ENCODE measurements at places on chromosomes 7 and 10. TPM values are rescaled to one million over a fixed set of nuclear protein-coding genes. Genes with fewer than 3 reads are reported as not detected.

OR9A2 gene
- total RNA-seq: not detected

HUS1 gene
- 44.9 TPM for total RNA-seq

CDHR3 gene
- total RNA-seq: 16.1 TPM

CCM2 gene
- total RNA-seq: 38.1 TPM

ZP3 gene
- total RNA-seq: 0.53 TPM

MPP7 gene
- total RNA-seq: 4.1 TPM

CFAP58 gene
- 0.63 TPM for total RNA-seq

EPDR1 gene
- 7.8 TPM for total RNA-seq

PVRIG gene
- not detected for total RNA-seq

DCLRE1A gene
- total RNA-seq: 17.8 TPM

DNA sequence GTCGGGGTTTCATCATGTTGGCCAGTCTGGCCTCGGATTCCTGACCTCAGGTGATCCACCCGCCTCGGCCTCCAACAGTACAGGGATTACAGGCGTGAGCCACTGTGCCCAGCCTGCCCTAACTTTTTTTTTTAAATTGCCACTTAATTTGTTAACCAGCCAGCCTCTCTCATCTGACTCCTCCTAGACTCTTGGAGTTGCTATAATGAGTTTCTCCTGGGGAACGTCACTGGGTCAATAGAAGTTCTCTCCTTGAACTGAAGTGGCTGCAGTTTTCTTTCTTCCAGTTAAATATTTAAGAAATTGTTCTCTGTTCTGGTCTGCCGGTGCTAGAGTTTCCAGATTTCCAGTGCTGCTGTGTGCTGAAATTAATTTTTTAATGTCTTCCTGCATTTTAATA lies 27.6 kb downstream of the NEUROD6 start:
- no peak for DNase-seq

DNA sequence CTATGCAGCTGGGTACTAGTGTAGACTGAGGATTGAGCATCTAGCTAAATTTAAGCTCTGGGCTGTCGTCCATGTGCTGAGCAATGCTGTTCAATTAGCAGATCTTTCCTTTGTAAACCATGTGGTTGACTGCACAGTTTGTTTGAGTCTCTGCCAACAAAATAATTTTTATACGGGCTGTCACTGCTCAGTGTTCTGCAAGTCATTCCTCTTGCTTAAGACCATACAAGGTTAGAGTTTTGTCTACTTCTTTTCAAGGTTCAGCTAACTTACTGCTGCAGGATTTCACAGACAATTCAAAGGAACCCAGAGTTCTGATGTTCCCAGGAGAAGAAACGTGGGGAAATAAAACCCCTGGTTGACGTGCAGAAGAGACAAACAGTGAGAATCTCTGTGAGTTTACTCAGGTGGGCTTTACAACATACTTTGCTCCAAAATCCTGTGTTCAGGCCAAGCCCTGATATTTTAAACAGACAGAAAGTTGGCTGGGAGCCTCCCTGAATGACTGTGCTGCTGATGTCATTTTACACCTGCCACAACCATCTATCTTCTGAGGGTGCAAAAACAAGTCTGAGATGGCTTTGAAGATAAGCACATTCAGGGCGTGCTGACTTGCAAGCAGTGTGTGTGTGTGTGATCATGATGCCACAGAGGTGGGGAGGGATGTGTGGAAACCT lies 177.1 kb upstream of the SVIL start:
- DNase-seq: no peak

DNA sequence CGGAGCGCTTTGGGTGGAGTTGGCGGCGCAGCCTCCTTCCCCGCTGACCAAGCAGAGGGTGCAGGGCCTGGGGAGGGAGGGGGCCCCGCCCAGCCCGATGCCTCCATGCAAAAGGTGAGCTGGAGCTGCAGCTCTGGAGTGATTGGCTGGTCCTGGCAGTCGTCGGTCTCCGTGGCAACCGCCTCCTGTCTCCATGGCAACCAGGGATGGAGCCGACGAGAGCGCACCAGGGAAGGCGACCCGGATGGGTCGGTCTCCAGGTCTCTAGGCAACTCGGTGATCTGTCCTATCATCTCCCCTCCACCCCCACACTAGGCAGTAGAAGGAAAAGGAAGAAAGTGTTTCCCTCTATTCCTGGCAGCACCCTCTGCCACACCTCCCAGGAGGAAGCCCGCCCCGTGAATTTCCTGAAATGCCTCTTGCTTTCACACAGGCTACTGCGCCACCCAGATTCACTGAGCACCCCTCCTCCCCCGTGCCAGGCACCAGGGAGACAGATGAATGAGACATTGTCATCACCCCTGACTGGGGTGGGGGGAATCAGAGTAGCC lies 647 bp upstream of the NACAD start:
- DNase-seq: peak; percentile 98

DNA sequence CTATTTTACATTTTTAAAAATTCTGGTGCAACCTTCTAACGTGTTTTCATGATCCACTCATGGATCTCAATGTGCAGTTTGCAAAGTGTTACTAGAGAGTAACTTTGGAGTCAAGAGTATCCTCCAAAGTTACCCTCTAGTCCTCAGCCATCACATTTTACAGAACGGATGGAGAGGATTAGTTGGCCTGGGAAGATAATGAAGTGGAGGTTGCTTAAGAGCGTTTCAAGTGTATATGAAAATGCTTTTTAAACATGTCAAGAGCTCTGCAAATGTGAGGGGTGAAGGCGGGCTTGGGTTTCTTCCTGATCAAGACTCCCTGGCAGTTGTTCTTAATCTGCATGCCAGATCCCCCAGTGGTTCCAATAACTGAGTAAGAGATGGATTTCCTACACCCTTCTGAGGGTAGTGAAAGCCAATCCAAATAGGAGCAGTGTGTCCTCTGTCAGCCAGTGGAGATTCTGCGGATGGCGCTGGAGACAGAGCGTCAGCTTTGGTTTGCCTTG lies 299.4 kb upstream of the NPVF start:
- DNase-seq: no peak

DNA sequence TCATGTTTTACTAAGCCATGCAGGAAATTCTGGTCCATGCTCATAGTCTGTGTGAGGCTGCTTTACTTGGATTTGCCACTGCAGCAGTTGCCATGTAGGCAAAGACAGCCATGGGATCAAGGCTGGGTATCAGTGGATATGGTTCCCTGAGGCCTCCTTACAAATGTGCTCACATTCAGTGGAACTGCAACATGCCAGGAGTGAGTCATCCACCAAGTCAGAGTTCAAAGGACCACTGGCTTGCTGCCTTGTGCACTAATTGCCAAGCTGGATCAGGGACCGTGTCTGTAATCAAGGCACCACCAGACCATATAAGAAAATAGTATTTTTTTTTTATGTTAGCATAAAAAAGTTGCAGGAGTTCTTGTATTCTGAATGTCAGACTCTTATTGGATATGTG lies 101.0 kb downstream of the CDCA7L start:
- DNase-seq: no peak

DNA sequence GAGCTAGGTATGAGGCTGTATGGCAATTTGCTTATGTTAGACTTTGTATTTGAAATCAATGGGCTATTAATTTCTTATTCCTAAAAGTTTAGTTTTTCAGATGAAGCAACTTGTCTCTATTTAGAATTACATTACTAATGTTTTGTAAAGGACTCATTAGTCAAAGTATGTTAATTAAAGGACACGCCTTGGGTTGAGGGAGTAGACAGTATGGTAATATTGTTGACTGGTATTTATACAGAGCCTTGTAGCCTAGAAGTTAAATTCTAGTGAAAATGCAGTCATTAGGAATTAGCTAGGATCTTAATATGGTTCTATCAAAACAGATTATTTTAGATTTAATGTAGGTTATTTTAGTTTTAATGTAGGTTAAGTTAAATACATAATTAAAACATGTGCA lies 6.2 kb downstream of the CDK14 start:
- DNase-seq: no peak

DNA sequence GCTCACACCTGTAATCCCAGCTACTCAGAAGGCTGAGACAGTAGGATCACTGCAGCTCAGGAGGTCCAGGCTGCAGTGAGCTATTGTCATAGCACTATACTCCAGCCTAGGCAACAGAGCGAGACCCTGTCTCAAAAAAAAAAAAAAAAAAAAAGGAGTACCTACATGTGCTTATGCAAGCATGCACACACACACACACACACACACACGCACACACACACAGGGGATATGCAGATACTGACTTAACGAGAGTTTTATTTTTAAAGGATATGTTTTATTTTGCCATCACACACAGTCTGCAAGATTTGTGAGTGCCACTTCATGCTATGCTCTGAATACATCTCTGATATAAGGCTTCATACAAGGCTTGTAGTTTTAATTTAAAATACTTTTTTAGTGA lies 479.3 kb downstream of the NEBL start:
- peak; percentile 56 for DNase-seq

GRCh38 chr7:55130395-55131141 lies 111.8 kb downstream of the EGFR start:
- DNase-seq: no peak

GRCh38 chr7:107089627-107090026 lies 45.1 kb downstream of the PRKAR2B start:
- DNase-seq: no peak

DNA sequence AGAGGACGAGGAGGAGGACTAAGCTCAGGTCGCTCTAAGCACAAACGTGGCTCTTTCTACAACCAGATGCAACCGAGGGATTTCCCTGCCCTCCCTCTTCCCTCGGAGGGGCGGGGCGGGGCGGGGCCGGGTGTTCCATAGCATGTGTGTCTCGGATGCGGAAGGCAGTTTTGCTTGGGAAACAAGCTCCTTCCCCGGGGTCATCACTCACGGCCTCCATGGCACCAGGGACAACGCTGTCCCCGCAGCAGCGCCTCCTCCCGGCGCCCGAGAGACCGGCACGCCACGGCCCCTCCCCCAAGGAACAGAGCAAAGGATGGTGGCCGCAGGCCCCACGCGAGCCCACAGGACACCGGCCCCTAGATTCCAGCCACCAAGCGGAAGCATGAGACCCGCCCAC lies 110.5 kb downstream of the PAXIP1 start:
- peak; percentile 86 for DNase-seq

- DNase-seq: peak; percentile 77
These were observed 147.2 kb downstream of the TMEM178B start for GRCh38 chr7:141221007-141221612.

GRCh38 chr10:104260775-104261115 lies 6.1 kb downstream of the GSTO1 start:
- no peak for DNase-seq

DNA sequence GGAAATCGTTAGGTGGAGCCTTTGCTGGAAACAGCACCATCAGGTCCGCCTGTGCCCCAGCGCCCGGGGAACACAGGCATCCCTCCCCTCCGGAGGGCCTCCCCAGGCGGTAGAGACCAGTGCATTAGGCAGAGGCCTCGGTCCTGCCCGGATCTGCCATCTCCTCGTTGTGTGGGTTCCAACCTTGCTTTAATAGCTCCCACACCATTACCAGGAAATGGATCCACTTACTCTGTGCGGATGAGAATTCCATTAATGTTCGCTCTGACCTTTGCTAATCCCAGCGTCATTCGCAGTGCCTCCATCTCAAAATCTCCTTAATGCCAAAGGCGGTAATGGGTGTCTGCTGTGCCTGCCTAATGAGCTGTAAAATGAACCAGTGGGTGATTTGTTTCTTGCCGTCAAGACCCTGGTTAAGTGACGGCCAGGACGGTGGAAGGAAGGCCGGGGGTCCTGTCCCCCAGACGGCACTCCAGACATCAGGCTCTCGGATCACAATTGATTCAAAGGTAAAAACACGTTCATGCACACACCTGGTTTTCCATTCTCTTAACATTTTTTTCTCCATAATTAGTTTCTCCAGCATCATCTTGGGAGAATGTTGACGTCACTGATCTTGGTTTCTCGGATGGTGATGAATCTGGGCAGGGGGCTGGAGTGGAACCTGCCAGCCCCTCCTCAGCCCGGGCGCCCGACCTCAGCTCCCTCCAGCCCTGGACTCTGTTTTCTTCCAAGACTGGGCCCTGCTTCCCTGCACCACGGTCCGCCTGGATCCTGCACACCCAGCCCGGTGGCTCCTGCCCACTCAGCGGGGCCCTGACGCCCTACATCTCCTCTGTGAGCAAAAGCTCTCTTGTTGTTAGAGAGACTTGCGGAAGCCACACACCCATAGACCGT lies 22.8 kb upstream of the FAM20C start:
- no peak for DNase-seq

DNA sequence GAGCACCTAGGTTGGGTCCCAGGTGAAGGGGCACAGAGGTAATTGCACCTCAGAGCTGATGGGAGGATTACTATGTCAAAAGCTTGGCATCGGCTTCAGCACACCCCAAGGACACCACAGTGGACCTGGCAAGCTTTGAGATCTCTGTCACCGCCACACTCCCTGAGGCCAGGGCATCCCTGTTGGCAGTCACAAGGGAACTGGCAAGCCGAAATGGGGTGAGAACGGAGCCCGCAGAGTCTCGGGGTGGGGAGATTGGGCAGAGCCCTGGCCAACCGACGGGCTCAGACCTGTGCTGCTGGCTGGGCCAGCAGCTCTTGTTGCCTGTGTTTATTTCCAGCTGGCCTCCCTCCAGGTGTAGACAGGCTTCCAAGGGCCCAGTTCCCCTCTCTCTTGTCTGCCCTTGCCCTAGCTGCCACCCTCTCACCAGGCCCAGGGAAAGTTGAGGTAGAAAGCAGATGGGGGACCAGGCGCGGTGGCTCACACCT lies 2.5 kb downstream of the HSPB1 start:
- no peak for DNase-seq

DNA sequence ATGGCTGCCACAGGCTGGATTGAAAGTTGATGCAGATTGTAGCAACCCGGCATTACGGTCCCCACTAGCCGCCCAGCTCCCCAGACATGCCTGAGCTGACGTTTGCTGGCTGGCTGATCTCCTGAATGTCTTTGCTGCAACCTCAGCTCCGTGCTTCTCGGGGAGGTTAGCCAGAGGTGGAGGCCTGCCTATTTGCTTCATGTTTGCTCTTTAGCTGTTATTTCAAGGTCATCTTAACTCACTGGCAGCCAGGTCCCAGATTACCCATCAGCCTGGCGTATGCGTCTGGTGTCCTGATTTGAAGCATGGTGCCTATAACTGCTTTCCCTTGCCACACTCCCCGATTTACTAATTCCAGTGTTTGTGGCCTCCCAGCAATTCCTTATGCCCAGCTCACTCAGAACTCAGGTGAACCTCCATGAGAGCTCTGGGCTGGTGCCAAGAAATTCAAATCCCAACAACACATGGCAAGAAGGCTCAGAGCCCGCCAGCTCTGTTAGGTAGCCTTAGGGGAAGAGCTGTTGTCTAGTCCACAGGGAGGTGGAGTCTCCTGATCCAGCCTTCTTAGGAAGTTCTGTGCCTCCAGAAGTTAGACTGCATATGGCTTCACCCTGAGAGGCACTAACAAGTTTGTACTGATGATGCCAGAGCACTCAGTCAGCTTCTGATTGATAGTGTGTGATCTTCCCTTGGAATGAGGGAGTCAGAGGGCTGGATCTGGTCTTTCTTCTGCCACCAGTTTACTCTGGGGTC lies 69.7 kb upstream of the EXOC4 start:
- DNase-seq: no peak

GRCh38 chr7:134071355-134072331 lies 55.5 kb upstream of the LRGUK start:
- DNase-seq: no peak

GRCh38 chr10:5583525-5584175 lies 58.9 kb downstream of the CALML3 start:
- DNase-seq: peak; percentile 77

Measured in endodermal cell (in vitro differentiated cells).